Aorta (tissue), 5 donors: ENCODE measurements at places on chromosomes 4 and X.

DNA sequence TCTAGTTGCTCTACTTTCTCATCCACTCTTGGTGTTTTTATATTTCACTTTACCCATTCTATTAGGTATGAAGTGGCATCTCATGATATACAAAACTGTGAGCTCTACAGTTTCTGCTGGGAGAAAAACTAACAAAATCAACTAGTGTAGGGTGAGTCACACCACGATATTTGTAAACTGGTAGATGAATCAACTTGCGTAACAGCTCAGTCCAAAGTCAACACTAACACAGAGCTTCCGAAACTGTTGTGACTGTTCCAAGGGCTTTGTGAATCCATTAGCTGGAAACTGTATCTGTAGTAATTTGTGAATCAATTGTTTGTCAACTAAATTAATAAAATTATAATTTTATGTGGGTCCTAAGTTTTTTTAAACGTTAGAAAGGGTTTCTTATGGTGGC, 119.8 kb upstream of the TSPAN5 start:
- no peaks in the 10 kb centered on the region for H3K36me3 ChIP-seq
- H3K4me3 ChIP-seq: no peak overlapping the region
- H3K27ac ChIP-seq: no peak overlapping the region
- DNase-seq: no peak
- H3K4me1 ChIP-seq: no peaks in the 10 kb centered on the region

DNA sequence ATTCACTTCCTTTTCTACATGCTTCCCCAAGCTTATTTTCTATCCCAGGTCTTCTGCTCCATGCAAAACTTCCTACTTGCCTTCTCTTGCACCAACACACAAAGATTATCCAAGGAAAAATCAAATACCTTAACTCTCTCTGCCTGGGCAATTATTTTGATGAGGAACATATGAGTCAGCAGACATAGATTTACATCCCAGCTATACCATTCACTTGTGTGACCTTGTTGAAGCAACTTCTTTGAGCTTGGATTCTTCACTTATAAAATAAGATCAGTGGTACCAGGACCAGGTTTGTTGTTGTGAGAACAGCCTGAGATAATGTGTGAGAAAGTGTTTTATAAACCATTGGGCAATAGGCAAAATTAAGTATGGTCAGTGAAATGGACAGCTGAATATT, 39.1 kb upstream of the TMEM192 start:
- DNase-seq: no peak
- no peaks in the 10 kb centered on the region for H3K27me3 ChIP-seq
- no peaks in the 10 kb centered on the region for H3K36me3 ChIP-seq
- H3K4me3 ChIP-seq: no peak overlapping the region
- no peaks in the 10 kb centered on the region for H3K4me1 ChIP-seq

GRCh38 chr4:142801966-142802365, 44.1 kb downstream of the INPP4B start:
- H3K27ac ChIP-seq: no peak overlapping the region
- no peaks in the 10 kb centered on the region for H3K27me3 ChIP-seq
- no peaks in the 10 kb centered on the region for H3K36me3 ChIP-seq

DNA sequence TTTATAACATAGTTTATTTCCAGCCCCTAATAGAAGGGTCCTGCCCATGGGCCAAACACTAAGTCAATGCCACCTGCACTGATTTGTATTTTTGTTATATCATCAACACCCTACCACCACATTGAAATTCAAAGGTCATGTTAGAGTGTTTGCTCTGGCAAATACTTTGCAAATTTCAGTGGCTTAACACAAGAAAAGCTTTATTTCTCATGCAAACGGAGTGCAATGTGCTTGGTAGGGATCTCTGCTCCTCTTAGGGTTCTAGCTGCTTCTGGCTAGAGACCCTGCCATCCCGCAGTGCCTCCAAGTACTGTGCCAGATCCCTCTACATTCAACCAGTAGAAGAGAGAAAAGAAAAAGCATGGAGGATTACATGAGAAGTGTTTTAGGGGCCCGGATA, 230.8 kb upstream of the TET2 start:
- H3K36me3 ChIP-seq: no peaks in the 10 kb centered on the region
- H3K4me3 ChIP-seq: no peak overlapping the region
- no peak for DNase-seq
- H3K27me3 ChIP-seq: peaks cover 1% of the 10 kb centered on the region
- H3K27ac ChIP-seq: no peak overlapping the region
- no peaks in the 10 kb centered on the region for H3K4me1 ChIP-seq

GRCh38 chrX:22247169-22247568, 25.5 kb upstream of the CBLL2 start:
- H3K36me3 ChIP-seq: no peaks in the 10 kb centered on the region
- H3K27ac ChIP-seq: no peak overlapping the region
- DNase-seq: no peak
- H3K4me1 ChIP-seq: no peaks in the 10 kb centered on the region
- no peak overlapping the region for H3K4me3 ChIP-seq

DNA sequence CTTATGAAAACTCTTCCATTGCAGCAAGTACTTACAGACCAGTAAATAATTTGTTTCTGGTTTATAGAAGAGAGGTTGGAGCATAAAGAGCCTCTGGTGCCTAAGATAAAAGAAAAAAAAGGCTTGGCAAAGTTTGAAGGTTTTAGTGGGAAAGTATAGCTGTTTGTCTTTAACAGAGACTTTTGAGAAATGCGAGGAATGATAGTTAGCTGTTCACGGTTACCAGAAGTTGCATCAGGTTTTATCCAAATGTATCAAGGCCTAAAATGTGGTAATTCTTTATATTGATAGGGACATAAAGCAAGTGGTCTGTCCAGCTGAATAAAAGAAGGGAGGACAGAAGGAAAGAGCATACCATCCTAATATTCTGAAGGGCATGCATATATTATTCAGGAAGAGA, 29.3 kb downstream of the RAP1GDS1 start:
- H3K4me1 ChIP-seq: peaks cover 2% of the 10 kb centered on the region
- no peaks in the 10 kb centered on the region for H3K36me3 ChIP-seq
- no peak overlapping the region for H3K4me3 ChIP-seq
- no peaks in the 10 kb centered on the region for H3K27me3 ChIP-seq
- H3K27ac ChIP-seq: no peak overlapping the region
- DNase-seq: no peak

DNA sequence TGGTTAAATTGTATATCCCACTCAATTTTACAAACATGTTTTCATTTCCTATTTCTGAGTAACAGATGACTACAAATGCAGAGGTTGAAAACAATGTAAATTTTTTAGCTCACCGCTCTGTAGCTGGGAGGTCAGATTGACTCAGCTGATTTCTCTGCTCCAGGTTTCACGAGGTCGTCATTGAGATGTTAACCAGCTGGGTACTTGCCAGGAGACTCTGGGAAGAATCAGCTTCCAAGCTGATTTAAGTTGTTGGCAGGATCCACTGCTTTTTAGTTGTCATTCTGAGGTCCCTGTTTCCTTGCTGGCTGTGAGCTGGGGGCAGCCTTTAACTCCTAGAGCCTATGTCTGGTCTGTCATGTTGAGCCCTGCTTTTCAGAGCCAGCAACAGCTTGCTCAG, 864.3 kb upstream of the AGA start:
- H3K4me3 ChIP-seq: no peak overlapping the region
- no peak overlapping the region for H3K27ac ChIP-seq
- DNase-seq: no peak
- no peaks in the 10 kb centered on the region for H3K36me3 ChIP-seq
- H3K4me1 ChIP-seq: peaks cover 4% of the 10 kb centered on the region

DNA sequence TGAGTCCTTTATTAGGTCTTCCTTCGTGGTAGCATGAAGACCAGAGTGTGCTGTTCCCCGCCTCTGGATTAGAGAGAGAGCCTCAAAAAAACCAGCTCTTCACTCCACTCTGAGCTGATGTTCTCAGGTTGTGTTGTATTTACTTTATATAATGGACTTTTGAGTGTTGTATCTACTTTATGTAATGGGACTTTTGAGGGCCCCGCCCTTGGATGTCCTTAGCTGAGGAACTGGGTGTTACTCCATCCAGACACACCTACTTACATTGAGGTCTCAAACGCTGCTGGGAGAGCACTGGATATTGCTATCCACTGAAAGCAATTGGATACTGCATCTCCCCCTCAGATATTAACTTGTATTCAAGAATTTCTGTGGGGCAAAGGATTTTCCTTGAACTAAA, 28.2 kb downstream of the ATP8A1 start:
- no peaks in the 10 kb centered on the region for H3K27me3 ChIP-seq
- no peak for DNase-seq
- no peaks in the 10 kb centered on the region for H3K36me3 ChIP-seq
- no peaks in the 10 kb centered on the region for H3K4me1 ChIP-seq
- H3K4me3 ChIP-seq: no peak overlapping the region
- H3K27ac ChIP-seq: no peak overlapping the region

- H3K4me3 ChIP-seq: no peak overlapping the region
- peak; percentile 66 for DNase-seq
- peaks cover 4% of the 10 kb centered on the region for H3K36me3 ChIP-seq
- H3K27ac ChIP-seq: no peak overlapping the region
- peaks cover 2% of the 10 kb centered on the region for H3K4me1 ChIP-seq
- H3K27me3 ChIP-seq: no peaks in the 10 kb centered on the region
These were observed 53.3 kb downstream of the NFKB1 start for GRCh38 chr4:102554482-102554881.

DNA sequence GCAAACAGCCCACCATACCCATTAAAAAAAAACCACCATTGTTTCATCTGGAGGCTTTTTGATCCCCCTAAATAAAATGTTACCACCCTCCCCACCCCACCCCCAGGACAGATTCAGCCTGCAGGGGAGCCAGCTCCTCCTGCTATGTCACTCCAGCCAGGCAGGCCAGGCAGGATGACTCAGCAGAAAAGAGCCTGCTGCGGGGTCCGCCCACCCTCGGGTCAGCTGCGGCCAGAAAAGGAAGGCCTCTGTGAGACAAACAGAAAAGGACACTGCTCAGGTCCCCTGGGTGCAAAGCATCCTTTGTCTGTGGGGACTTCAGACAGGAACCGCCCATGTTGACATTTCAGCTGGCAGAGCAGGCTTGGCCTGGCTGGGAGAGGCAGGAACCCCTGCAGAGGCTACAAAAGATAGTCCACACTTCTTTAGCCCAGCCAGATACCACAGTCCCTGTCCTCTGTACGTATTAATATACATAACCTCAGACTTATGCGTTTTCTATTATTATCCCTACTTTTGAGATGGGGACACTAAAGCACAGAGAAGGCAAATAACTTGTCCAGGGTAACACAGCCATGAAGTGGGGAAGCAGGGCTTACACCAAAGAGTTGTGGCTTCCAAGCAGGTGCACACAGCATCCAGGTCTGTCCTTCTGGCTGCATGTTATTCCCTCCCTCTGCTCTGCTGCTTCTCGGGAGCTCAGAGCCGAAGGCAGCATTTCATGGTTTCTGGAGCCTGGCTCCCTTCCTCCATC, 147.7 kb downstream of the CPEB2 start:
- no peak overlapping the region for H3K4me3 ChIP-seq
- H3K4me1 ChIP-seq: peaks cover 2% of the 10 kb centered on the region
- no peaks in the 10 kb centered on the region for H3K27me3 ChIP-seq
- peak; percentile 87 for DNase-seq
- peak overlapping the region; percentile 83 for H3K27ac ChIP-seq
